NCI-H345 (cell line): ENCODE measurements at places on chromosomes 4 and X.

- no peak for DNase-seq
Observed at GRCh38 chrX:130531066-130531465, 129.3 kb downstream of the RBMX2 start.

GRCh38 chr4:7105276-7105675 lies 37.4 kb upstream of the GRPEL1 start:
- DNase-seq, result no peak

GRCh38 chr4:77852892-77853495 lies 9.6 kb upstream of the MRPL1 start:
- DNase-seq, result no peak

DNA sequence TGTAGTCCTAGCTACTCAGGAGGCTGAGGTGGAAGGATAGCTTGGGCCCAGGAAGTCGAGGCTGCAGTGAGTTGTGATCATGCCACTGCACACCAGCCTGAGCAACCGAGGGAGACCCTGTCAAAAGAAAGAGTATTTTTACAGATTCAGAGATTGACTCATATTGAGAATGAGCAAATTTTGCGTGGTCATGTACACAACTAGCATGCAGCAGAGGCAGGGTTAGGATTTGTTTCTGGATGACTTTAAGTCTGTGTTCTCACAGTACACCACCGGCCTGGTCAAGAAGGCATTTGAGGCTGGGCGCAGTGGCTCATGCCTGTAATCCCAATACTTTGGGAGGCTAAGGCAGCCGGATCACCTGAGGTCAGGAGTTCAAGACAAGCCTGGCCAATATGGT lies 44.8 kb upstream of the CBR4 start:
- no peak for DNase-seq

DNA sequence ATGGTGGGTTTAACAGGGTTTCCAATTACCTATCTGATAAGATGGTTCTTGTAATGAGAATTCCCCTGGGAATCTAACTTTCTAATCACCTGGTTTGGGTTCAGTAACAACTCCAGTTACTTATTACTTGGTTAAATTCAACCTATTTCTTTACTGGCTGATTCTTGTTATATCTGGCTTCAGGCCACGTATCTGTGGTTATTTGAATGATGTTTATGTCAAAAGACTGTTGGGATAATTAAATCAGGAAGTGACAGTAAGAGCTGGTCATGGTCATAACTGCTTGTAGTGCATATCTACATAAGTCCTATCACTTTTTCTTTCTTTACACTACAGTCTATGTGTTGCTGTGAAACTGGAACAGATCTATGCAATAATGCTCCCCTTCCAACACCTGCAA lies 108.1 kb downstream of the MID1 start:
- no peak for DNase-seq

- peak; percentile 80 for DNase-seq
Observed at GRCh38 chr4:98658287-98659105, at the start of gene TSPAN5. TSPAN5 (minus strand) TSS chr4:98658611.

DNA sequence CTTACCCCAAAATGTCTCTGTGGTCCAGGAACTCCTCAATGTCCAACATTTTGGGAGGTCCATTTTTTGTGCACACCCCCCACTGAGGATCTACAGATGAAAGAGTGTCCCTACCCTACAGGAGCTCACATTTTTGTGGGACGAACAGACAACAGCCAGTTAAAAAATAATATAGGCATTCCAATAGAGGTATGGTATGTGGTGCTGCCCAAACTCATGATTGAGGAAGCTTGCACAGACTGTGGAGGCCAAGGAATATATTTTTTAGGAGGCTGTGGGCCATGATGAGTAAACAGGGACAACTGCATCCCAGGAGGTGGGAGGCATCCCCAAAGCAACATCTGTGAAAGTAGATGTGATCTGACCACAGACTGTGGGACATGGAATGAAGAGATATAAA lies 181.0 kb upstream of the HCCS start:
- no peak for DNase-seq

GRCh38 chr4:103645991-103646390 lies 73.8 kb downstream of the TACR3 start:
- DNase-seq, result no peak
